ENCODE measurements at places on chromosomes 4 and X. TPM values are rescaled to one million over a fixed set of nuclear protein-coding genes. Genes with fewer than 3 reads are reported as not detected.

The FGF2 gene
- total RNA-seq, result 18.3 TPM

The GIMD1 gene
- total RNA-seq, result not detected

The NSG1 gene
- 0.35 TPM for total RNA-seq

The SHOX gene
- total RNA-seq, result not detected

The RS1 gene
- total RNA-seq, result not detected

The ARHGAP36 gene
- total RNA-seq, result not detected

The PRRG1 gene
- total RNA-seq, result 10.7 TPM

The RPS6KA3 gene
- 25.3 TPM for total RNA-seq

The TRIM2 gene
- 30.1 TPM for total RNA-seq

The PNPLA4 gene
- total RNA-seq, result 27.8 TPM

The TMEM187 gene
- total RNA-seq, result 20.2 TPM

The MTNR1A gene
- total RNA-seq, result not detected

The GLRB gene
- 9.7 TPM for total RNA-seq

The CSAG2 gene
- not detected for total RNA-seq

The GABRQ gene
- total RNA-seq, result 0.53 TPM

The SPRY1 gene
- 7.8 TPM for total RNA-seq

The DIAPH2 gene
- 12.4 TPM for total RNA-seq

The SSX5 gene
- not detected for total RNA-seq

The SLC38A5 gene
- 76.1 TPM for total RNA-seq

The NPY1R gene
- total RNA-seq, result not detected

The HERC5 gene
- total RNA-seq, result not detected

The PSAPL1 gene
- not detected for total RNA-seq

The SYTL5 gene
- under 0.01 TPM for total RNA-seq

The RHOXF1 gene
- total RNA-seq, result not detected

The GAB3 gene
- 0.58 TPM for total RNA-seq

The CYSLTR1 gene
- not detected for total RNA-seq

The NDST3 gene
- total RNA-seq, result not detected

The HPGD gene
- not detected for total RNA-seq

The PRRG3 gene
- total RNA-seq, result not detected

The PCDH10 gene
- total RNA-seq, result 0.58 TPM

The PPEF2 gene
- total RNA-seq, result not detected

The STK32B gene
- not detected for total RNA-seq

The ETDA gene
- not detected for total RNA-seq

The MTMR8 gene
- total RNA-seq, result not detected

The TCEAL6 gene
- total RNA-seq, result not detected

The FRMD7 gene
- not detected for total RNA-seq

The HOPX gene
- total RNA-seq, result 5.5 TPM

The ZAR1 gene
- total RNA-seq, result not detected

The MID1 gene
- total RNA-seq, result 7.2 TPM

The CXCL8 gene
- total RNA-seq, result 6.4 TPM

The PABPC1L2B gene
- total RNA-seq, result not detected

The TMPRSS11A gene
- total RNA-seq, result not detected

The RPA4 gene
- total RNA-seq, result not detected

The SLC30A9 gene
- total RNA-seq, result 59.7 TPM

The SCML2 gene
- 0.29 TPM for total RNA-seq

The ZC4H2 gene
- 2.0 TPM for total RNA-seq

The DUSP9 gene
- total RNA-seq, result 0.29 TPM

The MAGEA2 gene
- not detected for total RNA-seq

The KLHL5 gene
- 45.8 TPM for total RNA-seq

The MAGEB4 gene
- total RNA-seq, result not detected

The OTUD6A gene
- total RNA-seq, result not detected

The REELD1 gene
- not detected for total RNA-seq

The SEPTIN11 gene
- total RNA-seq, result 168 TPM

Data from myometrial cell (primary cell).